GM23338 (cell line): ENCODE measurements at places on chromosomes 4 and X. TPM values are rescaled to one million over a fixed set of nuclear protein-coding genes. Genes with fewer than 3 reads are reported as not detected.

Gene F8
- total RNA-seq, result 1.8 and 2.9 TPM in 2 replicates

Gene DMRTC1B
- not detected in 2 replicates for total RNA-seq

Gene AWAT2
- not detected in 2 replicates for total RNA-seq

Gene VCX3A
- total RNA-seq, result not detected in 2 replicates

Gene GNRHR
- total RNA-seq, result not detected in 2 replicates

Gene PIN4
- total RNA-seq, result 3.5 and 7.2 TPM in 2 replicates

Gene VEGFD
- total RNA-seq, result not detected in 2 replicates

Gene MAGED4
- total RNA-seq, result 22.2 and 57.3 TPM in 2 replicates

DNA sequence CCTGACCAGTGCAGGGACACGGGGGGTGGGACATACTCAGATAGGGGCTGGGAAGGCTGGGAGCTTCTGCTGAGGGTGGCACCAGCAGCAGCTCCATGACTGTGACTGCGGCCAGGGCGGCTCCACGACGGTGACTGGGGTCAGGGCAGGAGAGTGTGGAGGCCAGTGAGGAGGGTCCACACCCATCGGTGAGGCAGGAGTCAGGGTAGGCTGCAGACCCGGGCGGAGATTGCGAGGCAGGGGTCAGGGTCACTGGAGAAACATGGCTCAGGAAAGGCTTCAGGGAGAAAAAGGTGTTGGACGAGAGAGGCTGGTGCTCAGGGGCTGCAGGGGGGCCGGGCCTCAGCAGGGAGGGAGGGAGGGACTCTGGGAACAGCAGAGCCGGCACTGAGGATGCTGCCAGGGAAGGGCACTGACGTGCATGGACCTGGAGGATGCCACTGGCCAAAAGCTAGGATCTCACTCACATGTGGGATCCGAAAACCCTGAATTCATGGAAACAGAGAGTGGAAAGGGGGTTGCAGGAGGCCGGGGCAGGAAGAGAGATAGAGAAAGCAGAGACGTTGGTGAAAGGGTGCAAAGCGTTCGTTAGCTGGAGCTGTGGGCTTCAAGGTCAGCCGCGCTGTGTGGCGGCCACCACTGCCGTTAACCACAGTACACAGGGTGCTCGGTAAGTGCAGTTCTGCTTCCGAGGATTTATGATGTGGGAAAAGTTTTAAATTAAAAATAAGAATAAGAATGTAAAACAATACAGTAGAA, 22.0 kb downstream of the ATP5ME start:
- no peak for DNase-seq

- peak; percentile 69 for DNase-seq
Measured at GRCh38 chr4:16289897-16290554, 63.8 kb upstream of the TAPT1 start.

DNA sequence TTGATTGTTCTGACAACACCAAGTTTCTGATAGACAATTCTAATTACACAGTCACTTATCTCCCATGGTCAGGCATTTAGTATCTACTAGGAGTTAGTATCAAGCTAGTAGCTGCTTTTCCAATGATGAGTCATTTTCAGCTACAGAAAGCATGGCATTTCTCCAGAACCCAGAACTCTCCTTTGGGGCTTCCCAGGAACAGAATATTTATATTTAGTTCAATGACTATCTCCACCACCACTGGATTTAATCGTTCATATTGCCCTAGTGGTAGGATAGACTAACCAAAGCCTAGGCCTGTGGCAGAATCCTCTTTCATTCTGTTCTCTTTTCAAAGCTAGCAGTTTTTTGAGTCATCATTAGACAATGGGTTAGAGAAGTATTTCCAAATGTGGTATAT, 569.4 kb downstream of the GABRG1 start:
- DNase-seq, result no peak

DNA sequence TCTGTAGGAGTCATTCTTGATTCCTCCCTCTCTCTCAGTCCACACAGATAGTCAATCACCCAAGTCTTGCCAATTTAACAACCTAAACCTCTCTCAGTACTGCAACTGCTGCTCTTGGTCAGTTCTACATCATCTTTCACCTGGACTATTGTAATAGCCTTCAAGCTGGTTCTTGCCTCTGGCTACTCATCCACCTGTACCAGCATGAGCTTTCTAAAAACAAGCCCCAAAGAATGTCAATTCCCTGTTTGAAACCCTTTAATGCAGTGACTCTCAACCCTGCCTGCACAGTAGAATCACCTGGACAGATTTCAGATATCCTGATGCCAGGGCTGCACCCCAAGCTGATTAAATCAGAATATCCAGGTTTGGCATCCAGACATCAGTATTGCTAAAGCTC, 48.3 kb downstream of the VGLL1 start:
- DNase-seq, result no peak

DNA sequence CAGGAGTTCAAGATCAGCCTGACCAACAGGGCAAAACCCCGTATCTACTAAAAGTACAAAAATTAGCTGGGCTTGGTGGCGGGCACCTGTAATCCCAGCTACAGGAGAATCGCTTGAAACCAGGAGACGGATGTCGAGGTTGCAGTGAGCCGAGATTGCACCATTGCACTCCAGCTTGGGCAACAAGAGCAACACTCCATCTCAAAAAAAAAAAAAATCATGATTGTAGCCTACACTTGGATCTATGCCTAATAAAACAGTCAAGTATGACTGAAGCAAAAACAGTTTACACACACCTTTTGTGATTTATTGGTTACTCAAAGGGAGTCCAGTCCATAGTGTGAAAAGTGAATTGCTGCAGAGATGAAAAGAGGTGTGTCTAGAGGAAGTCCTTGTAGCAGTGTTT, 34.7 kb upstream of the TASL start:
- no peak for DNase-seq

DNA sequence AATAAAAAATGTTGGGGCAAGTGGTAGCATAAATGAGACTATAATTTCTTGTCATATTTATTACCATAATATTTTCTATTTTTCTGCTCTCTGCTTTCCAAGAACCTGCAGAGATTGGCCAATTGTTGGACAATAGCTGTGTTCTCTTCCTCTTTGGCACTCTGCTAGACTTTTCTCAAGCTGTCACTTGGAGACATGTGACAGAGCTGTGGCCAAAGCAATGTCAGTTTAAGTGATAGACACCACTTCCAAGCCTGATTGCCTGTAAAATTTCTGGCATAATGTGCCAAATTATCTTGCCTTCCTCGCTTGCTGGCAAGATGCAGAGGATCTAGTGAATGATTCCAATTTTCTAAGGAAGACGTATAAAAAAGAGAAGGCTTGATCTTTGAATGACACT, 162.2 kb upstream of the NDST4 start:
- DNase-seq, result no peak

- no peak for DNase-seq
Measured at GRCh38 chr4:150261571-150261970, 183.3 kb downstream of the DCLK2 start.

GRCh38 chr4:169071747-169072146, 61.7 kb upstream of the CBR4 start:
- no peak for DNase-seq

DNA sequence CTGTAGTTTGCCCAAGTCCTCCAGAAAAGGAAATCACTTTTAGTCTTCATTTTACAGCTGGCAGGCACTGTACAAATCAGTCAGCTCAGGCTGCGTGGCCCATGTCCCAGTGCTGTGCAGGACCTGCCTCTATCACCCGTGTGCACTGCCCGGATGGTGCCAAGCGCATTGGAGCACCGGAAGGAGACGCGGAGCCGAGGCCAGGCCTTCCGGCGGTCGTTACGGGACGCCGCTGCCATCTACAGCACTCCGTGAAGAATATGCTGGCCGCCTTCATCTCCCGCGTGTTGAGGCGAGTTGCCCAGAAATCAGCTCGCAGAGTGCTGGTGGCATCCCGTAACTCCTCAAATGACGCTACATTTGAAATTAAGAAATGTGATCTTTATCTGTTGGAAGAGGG, at the start of gene PDHA2:
PDHA2 (plus strand) TSS at position 203 of the 400 bp plus-strand sequence; CDS start at position 261, 58 bp downstream.
- peak; percentile 12 for DNase-seq

DNA sequence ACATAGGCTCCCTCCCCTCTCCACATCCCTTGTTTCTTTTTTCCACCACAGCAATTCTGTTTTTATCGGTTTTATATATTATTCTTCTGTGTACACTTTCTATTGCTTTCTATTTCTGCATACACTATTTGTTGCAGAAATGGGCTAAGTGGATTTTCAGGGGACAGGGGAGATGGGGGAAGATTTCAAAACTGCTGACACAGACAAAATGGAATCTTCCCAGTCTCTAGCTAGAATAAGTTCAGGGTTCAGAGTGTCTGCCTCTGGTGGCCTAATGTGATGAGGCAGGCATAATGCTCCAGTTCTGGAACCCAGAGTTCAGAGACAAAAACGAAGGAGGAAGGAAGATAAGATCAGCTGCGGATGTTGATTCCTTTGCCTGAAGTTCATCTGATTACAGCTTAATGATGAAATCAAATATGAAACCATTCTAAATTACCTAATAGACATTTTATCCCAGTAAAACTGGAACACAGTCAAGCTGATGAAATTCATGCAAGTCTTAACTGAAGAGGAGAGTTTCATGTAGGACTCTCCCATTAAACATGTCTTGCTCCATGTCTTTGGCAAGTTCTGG, 447.1 kb downstream of the AFF2 start:
- DNase-seq, result peak; percentile 6

DNA sequence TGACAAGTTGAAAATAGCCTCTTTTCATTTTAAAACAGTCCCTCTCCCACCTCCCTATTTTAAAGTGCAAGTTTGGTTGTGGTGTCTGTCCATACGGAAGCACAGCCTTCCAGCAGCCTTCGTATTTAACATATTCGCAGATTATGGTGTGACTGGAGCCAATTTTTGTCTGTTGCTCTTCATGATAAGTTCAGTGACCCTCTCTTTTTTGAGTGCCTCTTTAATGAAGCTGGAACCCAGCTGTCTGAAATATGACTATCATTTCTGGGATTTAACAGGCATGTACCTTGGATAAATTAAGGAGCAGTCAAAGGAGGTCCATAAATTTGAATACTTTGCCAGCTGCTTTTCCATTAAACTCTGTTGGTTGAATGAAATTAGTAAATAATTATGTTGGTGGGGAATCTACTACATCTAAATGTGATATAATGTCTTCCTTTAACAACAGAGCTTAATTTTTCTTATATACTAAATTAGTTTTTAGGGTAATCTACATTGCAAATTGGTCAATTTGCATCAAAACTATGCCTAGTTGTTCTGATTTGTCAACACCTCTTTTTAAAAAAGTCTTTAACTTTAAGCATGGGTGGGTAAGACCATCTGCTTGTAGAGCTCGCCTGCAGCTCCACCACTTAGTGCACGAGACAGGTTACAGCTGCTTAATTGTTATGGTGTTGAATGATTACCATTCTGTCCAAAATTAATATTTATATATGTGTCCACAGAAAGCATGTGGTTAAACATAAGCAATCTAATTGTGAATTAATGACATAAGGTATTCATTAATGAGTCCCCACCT, 216.6 kb downstream of the DCTD start:
- DNase-seq, result no peak
